ENCODE measurements at places on chromosomes 3 and 15. TPM values are rescaled to one million over a fixed set of nuclear protein-coding genes. Genes with fewer than 3 reads are reported as not detected.

The GCSAM gene
- not detected for polyA plus RNA-seq

The CAPN3 gene
- 9.7 TPM for polyA plus RNA-seq

The TCAIM gene
- 14.1 TPM for polyA plus RNA-seq

The TRIM42 gene
- 0.22 TPM for polyA plus RNA-seq

The TM4SF1 gene
- 379 TPM for polyA plus RNA-seq

The ITGA11 gene
- 5.1 TPM for polyA plus RNA-seq

The EPHB3 gene
- 0.67 TPM for polyA plus RNA-seq

The SYNPR gene
- not detected for polyA plus RNA-seq

The IL17RB gene
- polyA plus RNA-seq, result 3.5 TPM

The MYO5C gene
- polyA plus RNA-seq, result 5.1 TPM

The FANCD2 gene
- 1.3 TPM for polyA plus RNA-seq

The TTLL13 gene
- not detected for polyA plus RNA-seq

The PRR20G gene
- polyA plus RNA-seq, result not detected

The RBMS3 gene
- 1.4 TPM for polyA plus RNA-seq

The SCN11A gene
- polyA plus RNA-seq, result 0.21 TPM

The TEX55 gene
- polyA plus RNA-seq, result not detected

The ZNF197 gene
- polyA plus RNA-seq, result 4.9 TPM

The CP gene
- polyA plus RNA-seq, result 11.6 TPM

The PLSCR2 gene
- polyA plus RNA-seq, result 0.14 TPM

The COPB2 gene
- polyA plus RNA-seq, result 50.1 TPM

The P2RY13 gene
- polyA plus RNA-seq, result 0.22 TPM

The NTRK3 gene
- polyA plus RNA-seq, result 0.79 TPM

The ZNF660 gene
- 0.58 TPM for polyA plus RNA-seq
